ENCODE measurements at places on chromosomes 1 and 21.

DNA sequence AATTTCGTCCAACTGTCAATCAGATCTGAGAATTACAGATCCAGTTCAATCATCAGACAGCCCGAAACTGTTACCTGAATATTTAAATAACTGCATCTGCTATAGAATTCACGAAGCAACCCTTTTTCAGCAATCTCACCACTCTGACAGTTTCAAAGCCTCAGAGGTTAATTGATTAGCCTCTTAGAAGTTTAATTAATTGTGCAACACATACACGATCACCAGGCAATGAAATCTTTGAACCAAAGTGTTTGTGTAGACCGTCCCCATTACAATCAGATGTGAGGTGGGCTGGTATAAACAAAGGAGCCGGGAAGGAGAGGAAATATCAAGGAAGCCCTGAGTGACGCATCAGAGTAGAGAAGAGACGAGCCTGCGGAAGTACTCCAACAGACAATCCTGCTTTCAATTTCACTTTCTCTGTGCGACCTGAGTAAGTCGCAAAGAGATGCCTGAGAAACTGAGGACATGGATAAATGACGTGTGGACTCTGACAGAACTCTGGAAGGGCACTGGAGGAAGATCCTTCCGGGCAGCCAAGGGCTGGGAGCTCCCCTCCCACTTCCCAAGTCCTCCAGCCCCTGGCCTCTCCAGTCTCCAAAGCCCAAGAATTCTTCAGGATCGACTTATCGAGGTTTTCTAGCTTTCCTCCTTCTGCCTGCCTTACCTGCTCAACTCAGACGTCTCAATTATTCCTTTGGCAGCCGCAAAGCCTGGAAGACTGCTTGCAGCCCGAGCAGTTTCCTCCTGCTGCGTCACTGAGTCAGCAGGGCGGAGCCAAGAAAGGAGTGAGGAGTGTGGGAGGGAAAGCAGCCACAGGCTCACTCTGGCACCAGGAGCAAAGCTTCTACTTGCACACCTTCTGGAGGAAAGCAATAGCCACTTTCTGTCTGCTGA is at the start of gene RNASEL:
TSS of gene RNASEL (minus strand) at position 757 of the 897 bp plus-strand sequence. CDS start 2,450 bp downstream, outside the sequence.
- DNase-seq, result no peak

GRCh38 chr1:114607223-114607622 is 25.8 kb upstream of the BCAS2 start:
- no peak for DNase-seq

DNA sequence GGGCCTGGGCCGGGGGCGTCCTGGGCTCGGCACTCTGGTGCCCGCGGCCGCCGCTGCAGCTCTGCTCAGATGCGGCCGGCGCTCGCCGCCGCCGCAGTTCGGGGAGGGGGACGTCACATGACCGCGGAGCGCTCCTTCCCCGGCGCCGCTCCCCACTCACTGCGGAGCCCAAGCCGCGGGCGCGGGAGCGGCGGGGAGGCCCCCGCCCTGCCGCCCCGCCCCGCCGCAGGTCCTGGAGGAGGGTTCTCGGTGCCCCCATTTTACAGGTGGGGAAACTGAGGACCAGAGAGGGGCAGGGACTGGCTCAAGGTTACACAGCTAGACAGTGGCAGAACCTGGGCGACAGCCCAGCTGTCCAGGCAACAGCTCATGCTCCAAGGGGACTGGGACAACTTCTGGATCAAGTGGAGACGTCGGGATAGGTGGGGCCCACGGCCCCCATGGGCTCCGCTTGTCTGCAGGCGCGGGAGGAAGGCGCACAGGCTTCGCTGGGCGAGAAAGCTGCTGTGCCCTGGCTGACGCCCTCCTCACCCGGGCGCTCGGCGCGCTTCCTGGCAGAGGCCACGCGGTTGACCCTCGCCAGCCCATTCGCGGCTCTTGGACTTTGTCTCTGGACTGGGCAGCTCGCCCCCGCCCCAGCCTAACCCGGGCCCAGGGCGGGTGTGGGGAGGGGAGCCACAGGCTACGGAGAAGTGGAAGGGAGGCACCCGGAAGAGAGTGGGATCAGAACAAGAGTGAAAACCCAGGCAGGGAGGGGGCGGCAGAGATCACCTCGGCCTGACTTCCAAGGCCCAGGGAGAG is at the start of gene RAP1GAP:
TSS of gene RAP1GAP (minus strand) at position 100 of the 801 bp plus-strand sequence. CDS start 49,325 bp downstream, outside the sequence.
- DNase-seq, result no peak

- DNase-seq, result no peak
These were observed 10.5 kb upstream of the C1orf21 start for GRCh38 chr1:184376369-184376768.

DNA sequence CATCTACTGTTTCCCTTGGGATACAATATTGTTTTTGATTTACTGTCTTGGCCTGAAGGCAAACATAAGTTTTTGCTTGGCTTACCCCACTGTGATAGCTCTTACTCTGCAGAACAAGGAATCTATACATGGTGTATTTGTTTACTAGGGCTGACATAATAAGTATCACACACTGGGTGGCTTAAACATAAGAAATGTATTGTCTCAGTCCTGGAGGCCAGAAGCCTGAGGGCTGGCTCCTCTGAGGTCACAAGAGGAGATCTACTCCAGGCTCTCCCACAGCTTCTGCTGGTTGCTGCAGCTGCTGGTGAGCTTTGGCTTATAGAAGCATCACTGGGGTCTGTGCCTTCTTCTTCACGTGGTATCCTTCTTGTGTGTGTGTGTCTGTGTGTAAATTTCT is 30.7 kb upstream of the IGSF5 start:
- no peak for DNase-seq

GRCh38 chr1:5744911-5745799 is 247.1 kb downstream of the NPHP4 start:
- DNase-seq, result no peak

GRCh38 chr1:153573351-153573750 is 7.7 kb upstream of the S100A2 start:
- DNase-seq, result no peak

DNA sequence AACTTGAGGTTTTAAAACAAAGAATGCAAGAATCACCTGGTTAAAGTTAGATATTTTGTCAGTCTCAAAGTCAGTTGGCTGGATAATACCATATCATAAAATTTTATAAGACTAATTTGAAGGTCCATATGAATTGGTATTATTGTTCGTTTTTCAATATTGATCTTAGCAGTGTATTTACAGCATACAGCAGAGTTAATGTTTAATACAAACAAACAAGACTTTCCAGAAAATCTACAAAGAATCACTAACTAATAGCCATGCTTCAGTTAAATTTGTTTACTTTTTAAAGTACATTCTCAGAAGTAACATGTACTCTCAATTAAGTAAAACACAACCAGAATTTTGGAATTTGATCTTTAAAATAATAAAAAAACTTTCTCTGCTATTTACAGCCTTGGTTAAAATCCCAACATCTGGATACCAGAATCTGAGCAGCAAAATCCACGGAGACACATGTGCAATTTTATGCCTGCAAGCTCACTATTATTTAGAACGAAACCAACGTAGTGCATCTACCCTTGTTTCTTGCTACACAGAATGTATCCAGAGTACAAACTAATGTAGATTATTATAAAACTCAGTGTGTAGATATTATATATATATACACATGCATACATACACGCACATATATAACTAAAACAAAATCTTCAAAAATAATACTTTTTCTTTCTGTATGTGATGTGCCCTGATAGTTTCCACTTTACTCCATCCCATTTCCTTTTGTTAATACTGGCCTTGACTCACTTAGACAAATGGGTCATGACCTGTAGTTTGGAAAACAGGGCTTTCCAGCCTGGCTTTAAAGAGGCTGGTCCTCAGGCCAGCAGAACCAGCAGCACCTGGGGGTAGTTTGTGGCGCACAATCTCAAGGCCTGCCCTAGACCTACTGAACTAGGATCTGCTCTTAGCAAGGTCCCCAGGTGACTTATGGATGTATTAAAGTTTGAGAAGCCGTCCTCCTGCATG is 63.6 kb upstream of the ERG start:
- DNase-seq, result no peak

DNA sequence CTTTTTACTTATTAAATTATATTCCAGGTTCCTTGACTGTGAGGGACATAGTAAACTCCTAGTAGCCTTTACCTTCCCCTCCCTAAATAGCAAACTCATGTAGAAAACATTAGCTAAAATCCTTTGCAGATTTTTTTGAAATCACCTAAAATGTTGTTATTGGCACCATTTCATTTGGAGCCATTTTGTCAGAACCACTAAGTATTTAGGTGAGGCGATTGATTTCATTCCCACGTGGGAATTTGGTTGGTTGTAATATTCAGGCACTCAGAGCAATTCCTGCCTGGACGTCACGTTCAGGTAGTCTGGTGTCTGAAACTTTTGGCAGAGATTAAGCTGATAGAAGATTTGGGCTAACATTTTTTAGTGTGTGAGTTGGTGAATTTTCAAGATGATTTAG is 84.3 kb downstream of the CAMTA1 start:
- no peak for DNase-seq

- no peak for DNase-seq
These were observed 75.0 kb downstream of the CD46 start for GRCh38 chr1:207826557-207827487.

GRCh38 chr1:36778740-36779139 is 255.6 kb downstream of the GRIK3 start:
- DNase-seq, result no peak

DNA sequence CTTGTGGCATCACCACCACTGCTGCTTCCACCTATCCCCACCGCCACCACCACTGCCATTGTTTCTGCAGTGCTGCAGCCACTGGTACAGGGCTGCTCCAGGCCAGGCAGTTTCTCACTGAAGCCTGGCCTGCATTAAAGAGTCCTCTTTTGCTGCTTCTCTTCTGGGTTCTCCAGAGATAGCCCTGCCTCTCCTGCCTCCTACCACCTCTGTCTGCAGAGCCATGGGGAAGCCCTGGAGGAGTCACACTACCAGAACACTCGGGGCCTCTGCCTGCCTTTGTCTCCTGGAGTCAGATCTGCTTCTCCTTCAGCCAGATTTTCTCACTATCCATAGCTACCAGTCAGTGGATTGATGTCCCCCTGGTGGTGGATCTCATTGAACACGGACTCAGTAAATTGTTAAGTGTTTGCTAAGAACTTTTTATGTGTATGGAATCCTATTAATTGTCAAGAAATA is 37.7 kb upstream of the DDAH1 start:
- DNase-seq, result no peak

DNA sequence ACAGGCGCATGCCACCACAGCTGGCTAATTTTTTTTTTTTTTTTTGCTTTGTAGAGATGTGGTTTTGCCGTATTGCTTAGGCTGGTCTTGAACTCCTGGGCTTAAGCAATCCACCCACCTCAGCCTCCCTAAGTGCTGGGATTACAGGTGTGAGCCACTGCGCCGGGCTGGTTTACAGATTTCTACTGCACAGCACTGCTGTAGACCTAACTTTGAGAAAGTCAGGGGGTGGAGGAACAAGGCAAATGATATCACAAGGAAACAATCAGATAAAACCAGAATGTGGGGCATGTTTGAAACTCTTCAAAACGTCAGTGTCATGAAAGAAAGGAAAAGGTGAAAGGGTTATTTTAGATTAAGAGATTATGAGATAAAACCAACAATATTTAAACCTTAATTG is 45.3 kb downstream of the URB2 start:
- DNase-seq, result no peak

- DNase-seq, result no peak
These were observed 44.9 kb downstream of the GFI1 start for GRCh38 chr1:92441697-92442342.

DNA sequence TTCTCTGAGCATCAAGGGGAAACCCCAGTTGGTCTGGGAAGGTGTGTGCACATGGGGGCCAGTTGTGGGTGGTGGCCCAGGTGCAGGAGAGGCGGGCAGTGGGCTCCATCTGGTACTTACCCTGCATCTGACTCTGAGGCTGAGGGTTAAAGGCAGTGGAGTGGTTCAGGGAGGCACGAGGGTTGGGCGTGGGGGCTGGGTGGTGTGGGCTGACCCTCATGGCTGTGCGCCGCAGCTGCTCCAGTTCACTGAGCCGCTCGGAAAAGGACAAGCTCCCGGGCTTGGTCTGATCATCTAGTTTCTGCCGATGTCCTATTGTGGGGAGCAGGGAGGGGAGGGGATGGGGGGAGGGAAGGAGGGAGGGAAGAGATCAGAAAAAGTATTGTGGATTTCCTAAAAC is 165.5 kb downstream of the CLIC6 start:
- no peak for DNase-seq

GRCh38 chr1:156550346-156550745 is 22.0 kb downstream of the IQGAP3 start:
- DNase-seq, result no peak

DNA sequence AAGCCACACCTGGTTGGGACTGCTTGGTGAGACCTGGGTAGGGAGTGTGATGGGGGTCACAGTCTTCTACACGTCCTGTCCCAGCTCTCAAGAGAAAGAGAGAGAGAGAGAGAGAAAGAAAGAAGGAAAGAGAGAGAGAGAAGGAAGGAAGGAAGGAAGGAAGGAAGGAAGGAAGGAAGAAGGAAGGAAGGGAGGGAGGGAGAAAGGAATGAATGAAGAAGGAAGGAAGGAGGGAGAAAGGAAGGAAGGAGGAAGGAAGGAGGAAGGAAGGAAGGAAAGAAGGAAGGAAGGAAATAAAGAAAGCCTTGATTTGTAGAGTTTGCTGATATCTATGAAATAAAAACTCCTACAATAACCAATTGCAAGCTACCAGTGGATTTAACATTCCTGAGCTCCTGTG is 28.5 kb upstream of the SOX13 start:
- no peak for DNase-seq

- DNase-seq, result no peak
These were observed 6.3 kb downstream of the CRCT1 start for GRCh38 chr1:152520561-152521090.

GRCh38 chr1:42034426-42034825 is 115.7 kb upstream of the HIVEP3 start:
- no peak for DNase-seq

GRCh38 chr1:36174713-36175112 is 18.8 kb downstream of the MAP7D1 start:
- DNase-seq, result no peak

GRCh38 chr1:154847891-154848290 is 22.2 kb downstream of the KCNN3 start:
- no peak for DNase-seq

- DNase-seq, result no peak
These were observed 93.1 kb downstream of the DMRTB1 start for GRCh38 chr1:53552146-53552861.

- DNase-seq, result no peak
These were observed 4.1 kb upstream of the COL6A2 start for GRCh38 chr21:46093668-46094400.

- DNase-seq, result no peak
These were observed 17.2 kb downstream of the CDK18 start for GRCh38 chr1:205521686-205522085.

DNA sequence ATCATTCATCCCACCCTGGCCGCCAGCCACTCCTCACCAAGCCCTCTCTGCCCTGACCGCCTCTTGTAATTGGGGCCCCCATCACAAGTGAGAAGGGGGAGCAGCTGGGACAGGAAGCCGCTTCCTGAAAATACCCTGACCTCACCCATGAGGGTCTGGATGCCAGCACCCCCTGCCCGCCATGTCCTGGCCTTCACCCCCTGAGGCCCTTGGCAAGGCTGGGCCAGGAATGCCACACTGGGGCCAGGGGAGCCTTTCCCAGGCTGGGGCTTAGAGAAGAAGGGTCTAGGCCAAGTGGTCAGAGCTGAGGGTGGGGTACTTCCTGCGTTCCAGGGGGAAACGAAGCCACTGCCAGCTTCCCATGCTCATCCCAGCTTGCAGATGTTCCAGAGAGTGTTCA is 60.5 kb downstream of the TAS1R2 start:
- DNase-seq, result no peak

GRCh38 chr21:38284216-38284615 is 27.4 kb downstream of the KCNJ15 start:
- no peak for DNase-seq

- DNase-seq, result no peak
These were observed 2.1 kb upstream of the CAPN9 start for GRCh38 chr1:230745071-230745470.

GRCh38 chr1:195908121-195908520 is 700.1 kb downstream of the KCNT2 start:
- DNase-seq, result no peak

Measured in stimulated activated CD8-positive, alpha-beta memory T cell treated with anti-CD3 and anti-CD28 coated beads, Interleukin-4, amount 100 ng/mL, for 4 hours (primary cell).